Lower leg skin (tissue), 4 donors: ENCODE measurements at places on chromosomes 1 and 21.

DNA sequence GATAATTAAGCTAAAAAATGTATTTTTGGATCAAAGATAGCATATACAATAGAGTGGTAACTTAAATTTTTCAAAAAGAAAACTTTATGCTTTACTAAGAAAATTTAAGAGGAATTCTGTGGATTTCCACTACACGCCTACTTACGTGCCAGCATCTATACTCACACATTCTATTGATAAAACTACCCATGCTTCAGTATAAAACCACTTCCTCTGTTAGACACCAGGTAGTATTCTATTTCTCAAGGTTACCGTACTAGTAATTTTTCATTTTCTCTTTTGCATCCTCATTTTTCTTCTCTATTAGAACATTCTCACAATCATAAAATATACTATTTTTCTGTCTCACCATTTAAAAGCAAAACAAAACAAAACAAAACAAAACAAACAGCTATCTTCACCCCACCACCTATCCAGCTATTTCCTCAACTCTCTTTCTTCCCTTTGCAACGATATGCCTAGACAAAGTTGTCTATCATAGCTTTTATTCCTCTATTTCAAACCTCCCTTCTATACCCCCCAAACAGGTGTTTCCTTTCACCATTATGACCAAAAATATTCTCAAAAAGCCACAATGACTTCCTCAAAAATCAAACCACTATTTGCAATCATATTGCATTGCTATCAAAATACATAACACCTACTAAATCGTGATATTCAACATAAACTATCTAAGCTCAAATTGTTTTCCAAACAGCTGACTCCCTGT, 1652.0 kb downstream of the MRPL39 start:
- no peak for DNase-seq

- no peak for DNase-seq
Measured at GRCh38 chr1:228835911-228836310, 100.6 kb downstream of the RHOU start.

DNA sequence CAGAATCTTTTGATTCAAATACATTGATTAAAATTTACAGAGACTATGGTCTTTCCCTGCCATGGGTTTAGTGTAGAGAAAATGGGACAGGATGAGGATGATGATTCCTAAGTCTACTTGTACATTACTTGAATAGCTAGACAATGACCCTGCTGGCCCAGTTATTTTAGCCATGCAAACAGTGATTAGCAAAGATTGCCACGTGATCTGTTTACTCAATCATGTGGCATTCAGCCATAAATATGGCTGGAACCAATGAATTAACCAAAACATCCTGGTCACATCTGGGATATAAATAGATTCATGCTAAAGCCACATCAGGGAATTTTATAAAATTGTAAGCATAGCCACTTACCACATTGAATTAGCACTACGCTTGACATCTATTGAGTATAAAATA, 167.3 kb downstream of the PBX1 start:
- no peak for DNase-seq

DNA sequence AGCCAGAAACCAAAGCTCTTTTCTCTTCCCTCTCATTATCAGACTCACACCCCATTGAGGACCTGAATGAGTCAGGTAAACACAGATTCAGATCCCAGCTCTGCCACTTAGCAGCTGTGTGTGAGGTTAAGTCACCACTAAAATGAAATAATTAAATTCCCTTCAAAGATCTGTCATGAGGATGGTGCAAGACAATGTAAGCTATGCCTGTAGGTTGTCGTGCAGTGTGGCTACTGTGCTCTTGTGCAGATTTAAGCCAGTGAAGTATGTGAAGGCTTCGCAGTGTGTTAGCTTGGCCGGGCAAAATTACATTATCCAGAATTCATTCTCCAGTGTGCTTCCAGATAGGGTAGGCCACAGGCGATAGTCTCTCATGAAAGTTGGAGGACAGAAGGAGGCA, 13.6 kb downstream of the UBL4B start:
- no peak for DNase-seq

- DNase-seq, result no peak
Measured at GRCh38 chr1:172845371-172845770, 186.5 kb downstream of the FASLG start.

- no peak for DNase-seq
Measured at GRCh38 chr1:160136926-160137200, 14.5 kb upstream of the ATP1A4 start.

GRCh38 chr21:30306884-30307283, 13.2 kb downstream of the KRTAP26-1 start:
- DNase-seq, result no peak

DNA sequence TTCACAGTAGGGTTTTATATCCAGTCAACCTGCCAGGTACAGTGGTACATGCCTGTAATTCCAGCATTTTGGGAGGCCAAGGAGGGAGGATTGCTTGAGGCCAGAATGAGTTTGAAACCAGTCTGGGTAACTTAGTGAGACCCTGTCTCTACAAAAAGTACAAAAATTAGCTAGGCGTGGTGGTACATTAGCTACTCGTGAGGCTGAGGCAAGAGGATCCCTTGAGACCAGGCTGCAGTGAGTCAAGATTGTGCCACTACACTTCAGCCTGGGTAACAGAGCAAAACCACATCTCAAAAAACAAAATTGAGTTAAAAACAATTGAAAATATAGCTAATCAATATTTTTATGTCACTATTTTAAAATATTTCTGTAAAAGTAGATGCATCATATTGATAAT, 33.2 kb downstream of the DDI2 start:
- no peak for DNase-seq

GRCh38 chr1:228082918-228083870, 686 bp downstream of the ARF1 start:
- peak; percentile 94 for DNase-seq

- DNase-seq, result no peak
Measured at GRCh38 chr21:17050156-17050555, 462.7 kb upstream of the CXADR start.

DNA sequence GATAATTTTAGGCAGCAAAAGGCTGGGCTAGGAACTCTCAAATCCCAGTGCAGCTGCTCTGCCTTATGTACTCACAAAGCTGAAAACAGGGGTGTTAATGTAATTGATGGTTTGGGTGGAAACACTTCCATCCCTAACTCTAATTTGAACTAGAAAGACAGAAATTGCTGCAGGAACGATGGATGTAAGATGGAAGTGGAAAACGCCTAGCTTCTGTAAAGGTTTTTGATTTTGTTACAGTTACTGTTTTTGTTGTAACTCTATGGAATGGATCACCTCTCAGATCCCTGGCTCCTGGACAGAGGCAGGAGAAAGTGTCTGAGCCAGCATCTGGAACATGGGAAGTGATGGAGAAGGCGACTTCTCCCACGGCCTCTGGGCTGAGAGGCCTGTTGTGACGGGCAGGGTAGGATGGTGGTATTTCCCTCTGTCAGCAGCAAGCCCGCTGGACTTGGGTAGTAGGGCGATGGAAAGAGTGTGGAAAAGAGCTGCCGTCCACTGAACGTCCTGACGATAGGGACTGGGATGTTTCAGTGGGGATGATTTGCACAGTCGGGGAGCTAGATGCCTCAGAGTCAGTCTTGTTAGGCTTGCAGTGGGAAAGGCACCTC, 1.6 kb downstream of the TRAF5 start:
- DNase-seq, result no peak

- no peak for DNase-seq
Measured at GRCh38 chr1:158830074-158830677, 975 bp upstream of the MNDA start.

GRCh38 chr1:212760126-212760823, 31.3 kb downstream of the NSL1 start:
- no peak for DNase-seq

DNA sequence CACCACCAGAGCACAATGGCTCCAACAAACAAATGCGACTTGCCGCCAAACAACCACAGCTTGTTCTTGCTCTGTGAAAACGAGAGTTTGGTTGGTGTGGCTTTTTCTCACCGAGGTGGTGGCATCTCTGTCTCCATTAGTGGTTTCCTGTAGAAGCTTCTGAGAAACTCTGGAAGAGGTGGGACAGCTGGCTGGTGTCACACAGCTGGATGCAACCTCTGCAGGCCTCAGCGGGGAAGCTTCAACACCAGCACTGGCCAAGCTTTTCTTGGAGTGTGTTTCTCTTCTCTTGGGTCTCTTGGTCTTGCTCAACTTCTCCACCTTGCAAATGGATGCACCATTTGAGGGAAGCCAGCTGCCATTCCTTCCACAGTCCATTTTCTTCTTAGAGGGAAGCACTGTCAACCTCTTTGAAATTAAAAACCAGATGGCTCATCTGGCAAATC, 124.8 kb downstream of the KCNN3 start:
- DNase-seq, result peak; percentile 74

- no peak for DNase-seq
Measured at GRCh38 chr1:3981261-3981660, 81.2 kb upstream of the C1orf174 start.

DNA sequence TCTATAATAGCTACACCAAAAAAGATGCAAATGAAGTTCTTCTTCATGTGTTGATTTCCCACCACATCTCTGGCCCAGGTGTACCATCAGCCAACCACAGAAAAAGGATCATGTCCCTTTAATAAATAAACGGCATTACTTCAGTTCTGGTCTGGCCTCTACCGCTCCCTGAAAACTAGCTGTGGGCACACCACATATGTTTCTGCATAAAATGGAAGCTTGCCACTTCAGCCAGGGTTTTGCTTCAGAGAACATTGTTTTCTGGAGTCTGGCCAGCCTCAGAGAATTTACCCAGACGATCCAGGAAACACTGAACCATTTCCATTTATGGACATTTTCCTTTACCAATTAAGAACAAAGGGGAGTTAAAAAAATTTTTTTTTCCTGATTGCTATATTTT, 5.8 kb upstream of the LAMC2 start:
- peak; percentile 78 for DNase-seq

GRCh38 chr21:40351006-40351405, 483.8 kb downstream of the PCP4 start:
- no peak for DNase-seq

- no peak for DNase-seq
Measured at GRCh38 chr1:210777914-210778313, 356.0 kb downstream of the KCNH1 start.

- DNase-seq, result no peak
Measured at GRCh38 chr1:59733443-59734141, 81.2 kb upstream of the HOOK1 start.

DNA sequence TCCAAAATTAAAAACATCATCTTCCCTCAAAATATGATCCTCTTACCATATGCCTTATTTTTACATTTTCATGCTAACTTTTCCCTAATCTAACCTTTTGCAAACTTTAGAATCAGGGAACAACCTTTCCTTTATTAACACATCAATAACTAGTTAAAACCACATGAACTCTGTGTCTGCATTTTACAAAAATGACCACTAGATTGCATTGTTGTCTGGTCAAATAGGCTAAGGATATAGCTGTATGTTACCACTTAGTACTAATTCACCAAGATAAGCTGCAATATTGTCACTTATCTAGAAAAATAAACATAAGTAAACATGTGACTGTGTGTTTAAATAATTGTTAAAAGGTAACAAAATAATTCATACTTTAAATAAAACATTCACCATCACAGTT, 82.3 kb downstream of the DENND1B start:
- no peak for DNase-seq

DNA sequence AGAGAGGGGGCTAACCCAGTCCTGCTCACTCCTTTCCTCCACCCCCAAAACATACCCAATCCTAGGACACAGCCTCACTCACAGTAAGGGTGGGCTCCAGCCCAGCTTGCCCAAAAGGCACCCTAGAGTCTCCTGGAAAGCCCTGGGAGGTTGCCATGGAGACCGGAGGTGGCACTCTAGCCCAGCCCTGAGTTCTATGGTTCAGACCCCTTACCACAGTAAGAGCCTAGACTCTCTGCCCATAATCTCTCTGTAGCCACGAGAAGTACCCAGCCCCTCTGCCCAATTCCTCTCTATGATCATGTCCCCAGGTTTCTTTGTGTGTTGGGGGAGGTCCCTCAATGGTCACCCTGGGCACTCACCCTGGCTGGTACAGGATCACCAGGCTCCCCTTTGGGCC, 14.4 kb downstream of the COL16A1 start:
- DNase-seq, result no peak

DNA sequence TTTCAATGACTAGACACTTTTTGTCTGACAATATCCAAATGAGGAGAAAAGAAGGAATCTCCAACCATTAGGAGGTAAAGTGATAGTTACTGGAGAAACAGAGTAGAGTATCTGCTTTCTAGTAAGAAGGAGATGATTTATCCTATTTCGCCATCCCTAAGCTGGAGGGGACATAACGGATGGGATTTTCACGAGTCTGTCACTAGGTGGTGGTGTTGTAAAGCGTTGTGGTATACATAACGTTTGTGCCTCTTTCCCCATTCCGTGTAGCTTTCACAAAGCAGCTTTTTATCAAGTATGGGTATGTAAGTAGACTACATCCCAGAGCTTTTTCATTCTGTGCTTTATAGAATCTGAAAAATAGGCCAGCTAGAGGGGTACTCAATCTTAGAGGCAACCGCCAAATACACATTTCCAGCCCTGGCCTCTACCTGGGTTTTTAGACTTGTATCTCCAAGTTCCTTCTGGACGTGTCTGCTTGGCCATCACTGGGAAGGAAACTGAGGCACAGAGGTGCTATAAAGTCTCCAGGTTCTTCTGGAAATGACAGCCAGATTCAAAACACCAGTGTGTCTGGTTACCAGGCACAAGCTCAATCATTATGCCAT, 33.3 kb upstream of the FAM3B start:
- peak; percentile 71 for DNase-seq

- peak; percentile 20 for DNase-seq
Measured at GRCh38 chr1:48817505-48818114, 40.9 kb upstream of the BEND5 start.

DNA sequence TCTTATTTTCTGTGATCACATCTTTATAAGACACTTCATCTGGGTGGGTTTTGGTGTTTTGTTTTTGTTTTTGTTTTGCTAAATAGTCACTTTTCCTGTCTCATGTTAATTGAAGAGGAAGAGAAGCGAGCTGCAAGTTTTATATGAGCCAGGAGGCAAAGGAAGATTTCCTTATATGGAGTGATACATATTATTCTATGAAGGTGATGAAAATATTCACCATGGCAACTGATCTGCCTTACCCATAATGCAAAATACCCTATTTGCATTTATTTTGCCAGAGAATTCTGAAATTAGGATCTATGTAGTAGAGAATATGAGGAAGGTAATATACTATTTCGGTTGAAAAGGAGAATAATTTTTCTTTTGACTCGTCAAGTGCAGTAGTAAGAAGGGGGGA, 13.9 kb downstream of the CXADR start:
- no peak for DNase-seq

DNA sequence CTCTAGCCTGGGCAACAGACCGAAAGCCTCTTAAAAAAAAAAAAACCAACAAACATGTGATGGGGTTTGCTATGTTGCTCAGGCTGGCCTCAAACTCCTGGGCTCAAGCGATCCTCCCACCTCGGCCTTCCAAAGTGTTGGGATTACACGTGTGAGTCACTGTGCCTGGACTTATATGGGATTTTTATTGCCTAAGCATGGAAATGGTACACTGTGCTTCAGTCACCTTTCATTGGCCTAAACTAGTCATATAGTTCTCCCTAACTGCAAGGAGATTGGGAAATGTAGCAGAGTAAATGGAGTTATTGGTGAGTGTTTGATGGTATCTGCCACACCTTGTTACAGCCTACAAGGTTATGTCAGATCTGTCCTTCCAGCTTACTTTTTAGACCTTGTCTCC, 17.2 kb upstream of the MEF2D start:
- DNase-seq, result no peak
